ENCODE measurements at places on chromosomes 7 and 10. TPM values are rescaled to one million over a fixed set of nuclear protein-coding genes. Genes with fewer than 3 reads are reported as not detected.

KCNH2 gene
- polyA plus RNA-seq = 1.5 TPM

MEIG1 gene
- 2.2 TPM for polyA plus RNA-seq

EBLN1 gene
- polyA plus RNA-seq = 0.11 TPM

WDFY4 gene
- 13.0 TPM for polyA plus RNA-seq
